ENCODE measurements at places on chromosomes 4 and X. TPM values are rescaled to one million over a fixed set of nuclear protein-coding genes. Genes with fewer than 3 reads are reported as not detected.

DNA sequence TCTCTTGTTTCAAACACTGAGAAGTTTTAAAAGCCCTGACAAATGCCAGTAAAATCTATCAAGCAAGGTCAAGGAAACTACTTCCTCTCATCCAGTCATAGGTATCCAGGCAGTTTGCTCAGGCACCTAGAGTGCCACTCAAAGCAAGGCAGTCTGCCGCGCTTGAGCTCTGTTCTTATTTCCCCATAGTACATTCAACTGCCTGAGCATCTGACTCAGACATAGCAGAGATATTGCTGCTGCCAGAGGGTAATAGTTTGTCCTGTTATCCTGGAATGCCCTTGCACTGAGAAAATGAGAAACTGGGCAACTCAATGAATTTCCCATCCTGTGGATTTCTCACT lies 16.1 kb upstream of the ATP8A1 start:
- no peak for DNase-seq
- H3K27me3 ChIP-seq: no peaks in the 10 kb centered on the region
- no peak overlapping the region for H3K4me3 ChIP-seq
- no peaks in the 10 kb centered on the region for H3K36me3 ChIP-seq
- H3K4me1 ChIP-seq: no peaks in the 10 kb centered on the region
- no peak overlapping the region for H3K27ac ChIP-seq

- H3K4me1 ChIP-seq: no peaks in the 10 kb centered on the region
- no peaks in the 10 kb centered on the region for H3K36me3 ChIP-seq
- H3K27ac ChIP-seq: no peak overlapping the region
- no peak for DNase-seq
- H3K4me3 ChIP-seq: no peak overlapping the region
Measured at GRCh38 chr4:187075514-187075913, 351.9 kb upstream of the FAT1 start.

DNA sequence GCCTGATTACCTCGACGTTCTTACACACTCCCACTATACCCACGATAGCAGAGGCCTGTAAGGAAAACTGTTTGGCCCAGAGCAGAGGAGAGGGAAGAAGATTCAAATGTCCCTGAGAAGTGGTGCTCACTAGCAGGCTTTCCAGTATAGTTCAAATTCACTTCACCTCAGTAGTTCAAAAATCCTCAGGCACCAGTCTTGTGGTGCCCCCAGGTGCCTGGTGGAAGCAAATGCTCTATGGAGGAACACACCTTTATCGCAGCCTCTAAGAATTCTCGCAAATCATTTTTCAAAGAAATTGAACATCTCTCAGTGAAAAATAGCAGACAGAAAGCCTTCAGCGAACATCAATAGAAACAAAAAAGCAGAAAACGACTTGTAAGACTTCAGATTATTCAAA lies 12.2 kb upstream of the MTMR1 start:
- peaks cover 10% of the 10 kb centered on the region for H3K27me3 ChIP-seq
- no peak overlapping the region for H3K4me3 ChIP-seq
- H3K4me1 ChIP-seq: no peaks in the 10 kb centered on the region
- no peaks in the 10 kb centered on the region for H3K36me3 ChIP-seq
- DNase-seq: no peak
- H3K27ac ChIP-seq: no peak overlapping the region

GRCh38 chrX:39012621-39013111 lies 211.4 kb downstream of the MID1IP1 start:
- no peaks in the 10 kb centered on the region for H3K36me3 ChIP-seq
- H3K4me3 ChIP-seq: no peak overlapping the region
- no peaks in the 10 kb centered on the region for H3K4me1 ChIP-seq
- DNase-seq: no peak

GRCh38 chr4:72473434-72473900 lies 95.6 kb downstream of the ADAMTS3 start:
- no peaks in the 10 kb centered on the region for H3K27me3 ChIP-seq
- H3K36me3 ChIP-seq: no peaks in the 10 kb centered on the region
- no peak for DNase-seq
- H3K4me1 ChIP-seq: no peaks in the 10 kb centered on the region
- no peak overlapping the region for H3K27ac ChIP-seq

DNA sequence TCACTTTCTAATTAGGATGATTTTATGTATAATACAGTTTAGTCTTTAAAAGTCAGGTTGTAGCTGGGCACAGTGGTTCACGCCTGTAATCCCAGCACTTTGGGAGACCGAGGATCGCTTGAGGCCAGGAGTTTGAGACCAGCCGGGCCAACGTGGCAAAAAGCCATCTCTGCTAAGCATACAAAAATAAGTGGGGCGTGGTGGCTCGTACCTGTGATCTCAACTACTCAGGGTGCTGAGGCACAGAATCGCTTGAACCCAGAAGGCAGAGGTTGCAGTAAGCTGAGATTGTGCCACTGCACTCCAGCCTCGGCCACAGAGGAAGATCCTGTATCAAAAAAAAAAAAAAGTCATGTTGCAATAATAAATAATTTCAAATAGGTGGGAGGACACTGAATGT lies 364.2 kb downstream of the BMPR1B start:
- no peak overlapping the region for H3K27ac ChIP-seq
- no peaks in the 10 kb centered on the region for H3K4me1 ChIP-seq
- no peaks in the 10 kb centered on the region for H3K36me3 ChIP-seq
- no peak for DNase-seq
- H3K27me3 ChIP-seq: no peaks in the 10 kb centered on the region
- H3K4me3 ChIP-seq: no peak overlapping the region

DNA sequence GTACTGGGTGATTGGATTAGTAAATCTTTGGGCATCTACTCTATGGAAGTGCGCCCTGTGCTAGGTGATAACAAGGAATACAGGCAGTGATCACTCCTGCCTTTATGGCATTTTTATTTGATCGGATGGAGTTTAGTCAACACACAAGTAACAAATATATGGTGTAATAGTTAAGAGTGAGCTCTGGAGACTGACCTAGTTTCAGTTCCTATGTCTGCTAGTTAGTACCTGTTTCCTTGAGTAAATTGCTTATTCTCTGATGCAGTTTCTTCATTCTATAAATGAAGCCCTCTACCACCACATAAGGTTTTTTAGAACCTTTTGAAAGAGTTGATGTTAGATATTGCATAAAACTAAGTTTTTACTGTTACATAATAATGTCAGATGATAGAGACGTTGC lies 134.6 kb downstream of the KDM6A start:
- DNase-seq: no peak
- no peak overlapping the region for H3K27ac ChIP-seq
- no peak overlapping the region for H3K4me3 ChIP-seq
- no peaks in the 10 kb centered on the region for H3K36me3 ChIP-seq
- H3K27me3 ChIP-seq: no peaks in the 10 kb centered on the region

DNA sequence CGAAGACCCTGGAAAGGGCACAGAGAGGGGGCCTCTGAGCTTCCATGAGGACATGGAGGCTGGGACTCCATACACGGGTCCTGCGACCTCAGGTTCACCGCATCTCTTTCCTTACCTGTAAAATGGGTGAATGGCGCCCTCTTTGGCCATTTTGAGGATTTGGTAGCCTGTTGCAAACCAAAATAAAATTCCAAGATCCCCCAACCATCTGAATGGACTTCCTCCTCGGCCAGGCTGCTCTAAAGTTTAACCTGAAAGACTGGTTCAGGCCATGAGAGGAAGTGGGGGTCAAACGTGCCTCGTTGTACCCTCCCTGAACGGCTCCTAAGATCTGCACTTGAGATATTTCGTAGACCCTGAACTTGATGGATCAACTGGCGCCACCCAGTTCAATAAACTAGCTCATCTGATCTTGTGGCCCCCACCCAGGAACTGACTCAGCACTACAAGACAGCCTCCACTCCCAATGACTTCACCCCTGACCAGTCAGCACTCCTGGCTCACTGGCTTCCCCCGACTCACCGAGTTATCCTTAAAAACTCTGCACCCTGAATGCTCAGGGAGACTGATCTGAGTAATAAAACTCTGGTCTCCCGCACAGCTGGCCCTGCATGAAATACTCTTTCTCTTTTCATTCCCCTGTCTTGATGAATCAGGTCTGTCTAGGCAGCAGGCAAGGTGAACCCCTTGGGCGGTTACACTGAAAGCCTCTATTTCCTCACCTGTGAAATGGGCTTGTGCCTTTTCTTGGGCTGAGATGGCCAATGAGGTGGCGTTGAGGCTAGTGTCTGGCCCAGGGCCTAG lies 32.9 kb upstream of the GPR78 start:
- no peak overlapping the region for H3K4me3 ChIP-seq
- H3K4me1 ChIP-seq: no peaks in the 10 kb centered on the region
- no peaks in the 10 kb centered on the region for H3K27me3 ChIP-seq
- H3K27ac ChIP-seq: no peak overlapping the region

ESX1 gene
- not detected for total RNA-seq

PLAC8 gene
- 1.1 TPM for total RNA-seq

PDCL2 gene
- total RNA-seq: not detected

Data from breast epithelium (tissue), 4 donors.